ENCODE measurements at places on chromosomes 2 and 18.

- DNase-seq, result no peak
Measured at GRCh38 chr2:233813236-233814055, 35.3 kb downstream of the MROH2A start.

- no peak for DNase-seq
Measured at GRCh38 chr2:206389164-206389563, 54.2 kb upstream of the ADAM23 start.

DNA sequence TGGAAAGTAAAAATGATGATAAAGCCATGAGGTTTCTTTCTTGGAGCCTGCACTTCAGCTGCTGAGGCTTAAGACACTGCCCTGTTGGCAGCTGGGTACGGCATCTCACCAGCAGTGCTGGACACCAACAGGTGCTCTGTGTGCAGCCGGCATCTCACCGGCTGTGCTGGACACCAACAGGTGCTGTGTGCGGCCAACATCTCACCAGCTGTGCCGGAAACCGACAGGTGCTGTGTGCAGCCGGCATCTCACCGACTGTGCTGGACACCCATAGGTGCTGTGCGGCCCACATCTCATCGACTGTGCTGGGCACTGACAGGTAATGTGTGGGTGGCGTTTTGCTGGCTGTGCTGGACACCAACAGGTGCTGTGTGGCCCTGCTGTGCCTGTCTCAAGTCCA is 190.8 kb downstream of the TMEM18 start:
- no peak for DNase-seq

DNA sequence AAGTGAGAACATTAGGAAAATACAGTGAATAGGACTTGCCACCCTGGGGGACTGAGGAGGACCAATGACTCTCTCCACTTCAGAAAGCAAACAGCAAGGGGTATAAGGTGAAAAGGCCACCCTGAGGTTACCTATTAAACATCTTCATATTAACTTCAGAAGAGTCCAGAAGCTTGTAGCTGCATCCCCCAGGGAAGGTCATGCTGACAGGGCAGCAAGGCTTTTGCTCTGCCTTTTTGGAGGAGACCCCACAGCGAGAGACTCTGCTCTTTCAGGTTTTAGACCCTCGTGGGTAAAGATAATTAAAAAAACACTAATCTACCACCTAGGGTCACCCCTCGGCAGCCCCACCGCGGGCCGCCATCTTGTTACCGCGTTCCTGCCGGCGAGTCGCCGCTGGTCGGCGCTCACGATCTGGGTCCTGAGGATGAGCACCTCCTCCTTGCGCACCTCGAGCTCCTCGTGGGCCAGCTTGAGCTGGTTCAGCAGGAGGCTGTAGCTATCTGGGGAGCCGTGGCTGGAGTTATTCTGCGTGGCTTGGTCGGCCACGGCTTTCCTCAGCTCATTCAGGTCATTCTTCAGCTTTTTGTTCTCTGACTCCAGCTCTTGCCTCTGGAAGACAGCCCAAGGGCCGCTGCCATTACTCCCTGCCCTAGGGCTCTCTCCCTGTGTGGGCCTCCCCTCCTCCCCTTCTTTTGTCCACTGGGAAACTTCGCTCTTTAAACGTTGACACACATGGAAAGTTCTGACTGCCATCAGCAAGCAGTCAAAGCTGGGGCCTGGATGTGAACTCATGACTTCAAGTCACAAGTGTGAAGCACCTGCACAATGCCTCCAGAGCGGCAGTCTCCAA is 50.7 kb upstream of the ACAA2 start:
- DNase-seq, result no peak

GRCh38 chr2:30664761-30665358 is 142.4 kb downstream of the CAPN13 start:
- DNase-seq, result no peak

- no peak for DNase-seq
Measured at GRCh38 chr2:120219291-120219690, 3.9 kb downstream of the TMEM185B start.

- DNase-seq, result no peak
Measured at GRCh38 chr2:217086038-217086522, 226.2 kb upstream of the TNP1 start.

- no peak for DNase-seq
Measured at GRCh38 chr2:219175928-219176817, 552 bp downstream of the CNPPD1 start.

- DNase-seq, result no peak
Measured at GRCh38 chr18:54867131-54867530, 38.9 kb downstream of the RAB27B start.

GRCh38 chr2:239380831-239381708 is 19.8 kb downstream of the HDAC4 start:
- DNase-seq, result no peak

- DNase-seq, result no peak
Measured at GRCh38 chr2:182220335-182220734, 206.5 kb downstream of the PDE1A start.

GRCh38 chr2:197615016-197615652 is 60.3 kb downstream of the RFTN2 start:
- DNase-seq, result no peak

DNA sequence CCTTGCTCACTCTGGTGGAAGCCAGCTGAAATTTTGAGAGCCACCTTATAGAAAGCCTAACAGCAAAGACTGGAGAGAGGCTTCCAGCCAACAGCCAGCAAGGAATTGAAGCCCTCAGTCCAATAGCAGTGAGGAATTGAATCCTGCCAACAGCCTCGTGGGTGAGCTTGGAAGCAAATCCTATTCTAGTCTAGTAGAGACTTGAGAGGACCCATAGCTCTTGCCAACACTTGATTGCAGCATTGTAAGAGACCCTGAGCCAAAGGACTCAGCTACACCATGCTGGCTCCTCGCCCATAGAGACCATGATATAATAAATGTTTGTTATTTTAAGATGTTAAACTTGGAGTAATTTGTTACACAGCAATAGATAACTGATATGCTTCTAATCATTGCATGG is 403.0 kb upstream of the TNP1 start:
- no peak for DNase-seq

DNA sequence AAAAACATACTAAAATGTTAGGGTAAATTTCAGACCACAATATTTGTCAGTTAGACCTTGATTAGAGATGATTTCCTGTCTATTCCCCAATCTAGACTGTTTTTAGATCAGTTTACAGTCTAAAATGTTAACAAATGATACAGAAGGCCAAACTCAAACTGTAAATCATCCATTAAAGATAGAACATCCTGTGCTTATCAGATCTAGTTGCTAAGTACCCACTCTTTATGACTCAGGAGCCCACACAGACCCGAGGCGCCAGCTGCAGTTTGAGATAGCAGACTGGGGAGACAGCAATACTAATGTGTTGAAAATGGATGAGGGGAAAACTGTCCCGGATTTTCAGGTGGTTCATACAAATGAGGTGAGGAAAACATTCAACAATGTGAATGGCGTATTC is 113.3 kb downstream of the SCG2 start:
- DNase-seq, result no peak

GRCh38 chr2:78351208-78351607 is 674.3 kb upstream of the REG3G start:
- DNase-seq, result no peak

DNA sequence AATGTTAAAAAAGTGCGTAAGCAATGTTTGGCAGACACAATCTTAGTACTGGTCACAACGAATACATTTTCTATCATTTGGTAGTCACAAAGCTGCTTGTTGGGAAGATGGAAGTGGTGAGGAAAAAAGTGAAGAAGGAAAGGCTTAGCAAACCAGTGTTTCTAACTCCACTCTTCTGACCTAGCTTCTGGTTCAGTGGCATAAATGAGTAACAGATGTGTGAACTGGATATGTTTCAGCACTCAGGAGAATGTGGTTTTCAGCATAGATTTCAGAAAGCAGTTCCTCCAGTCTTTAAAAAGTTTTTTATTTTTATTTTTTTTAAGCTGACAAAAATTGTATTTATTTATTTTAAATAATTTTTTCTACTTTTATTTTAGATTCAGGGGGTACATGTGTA is 357.1 kb downstream of the CPS1 start:
- DNase-seq, result no peak

DNA sequence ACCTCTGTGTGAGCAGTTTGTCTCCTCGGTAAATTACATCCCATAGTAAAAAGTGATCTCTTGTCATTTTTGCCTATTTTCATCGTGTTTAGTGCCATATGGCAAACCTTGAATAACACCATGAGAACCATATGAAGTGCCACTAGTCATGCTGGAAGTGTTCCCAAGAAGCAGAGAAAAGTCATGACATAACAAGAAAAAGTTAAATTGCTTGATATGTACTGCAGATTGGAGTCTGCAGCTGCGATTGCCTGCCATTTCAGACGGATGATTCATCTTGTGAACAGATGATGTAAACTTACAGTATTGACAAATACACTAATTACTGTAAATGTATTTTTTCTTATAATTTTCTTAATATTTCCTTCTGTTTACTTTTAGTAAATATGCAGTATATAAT is 846.7 kb downstream of the BCL11A start:
- DNase-seq, result no peak

- DNase-seq, result no peak
Measured at GRCh38 chr2:203340791-203341487, 12.7 kb downstream of the ABI2 start.

- peak; percentile 19 for DNase-seq
Measured at GRCh38 chr18:2978661-2979106, 34.3 kb downstream of the LPIN2 start.

- DNase-seq, result no peak
Measured at GRCh38 chr2:65276609-65277008, 49.0 kb downstream of the ACTR2 start.

- no peak for DNase-seq
Measured at GRCh38 chr2:235740821-235741220, 247.0 kb downstream of the AGAP1 start.

- no peak for DNase-seq
Measured at GRCh38 chr18:10400534-10401307, 53.7 kb upstream of the APCDD1 start.

DNA sequence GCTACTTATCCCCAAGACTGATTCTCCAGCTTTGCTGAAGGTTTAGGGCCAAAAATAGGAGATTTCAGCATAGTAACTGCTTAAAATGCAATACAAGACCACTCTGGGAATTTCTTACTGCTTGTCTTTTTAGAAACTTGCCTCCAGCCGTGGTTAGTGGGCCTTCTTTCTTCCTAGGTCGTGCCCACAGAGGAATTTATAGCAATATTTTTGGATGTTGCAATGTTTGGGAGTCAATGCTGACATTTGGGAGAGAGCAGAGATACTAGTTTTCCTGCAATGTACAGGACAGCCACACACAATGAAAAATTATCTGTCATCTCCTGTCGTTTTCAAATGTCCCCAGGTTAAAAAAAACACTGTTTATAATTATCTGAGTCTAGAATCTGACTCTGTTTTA is 25.6 kb upstream of the CERS6 start:
- no peak for DNase-seq

DNA sequence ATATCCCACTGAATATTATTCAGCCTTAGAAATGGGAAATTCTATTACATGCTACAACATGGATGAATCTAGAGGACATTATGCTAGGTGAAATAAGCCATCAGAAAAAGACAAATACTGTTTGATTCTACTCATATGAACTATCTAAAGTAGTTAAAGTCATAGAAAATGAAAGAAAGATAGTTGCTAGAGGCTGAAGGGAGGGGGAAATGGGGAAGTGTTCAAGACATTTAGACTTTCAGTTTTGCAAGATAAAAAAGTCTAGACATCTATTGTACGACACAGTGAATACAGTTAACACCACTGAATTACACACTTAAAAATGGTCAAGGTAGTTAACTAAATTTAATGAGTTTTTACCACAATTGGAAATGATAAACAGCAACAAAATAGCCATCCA is 835.9 kb upstream of the CHAC2 start:
- DNase-seq, result no peak

DNA sequence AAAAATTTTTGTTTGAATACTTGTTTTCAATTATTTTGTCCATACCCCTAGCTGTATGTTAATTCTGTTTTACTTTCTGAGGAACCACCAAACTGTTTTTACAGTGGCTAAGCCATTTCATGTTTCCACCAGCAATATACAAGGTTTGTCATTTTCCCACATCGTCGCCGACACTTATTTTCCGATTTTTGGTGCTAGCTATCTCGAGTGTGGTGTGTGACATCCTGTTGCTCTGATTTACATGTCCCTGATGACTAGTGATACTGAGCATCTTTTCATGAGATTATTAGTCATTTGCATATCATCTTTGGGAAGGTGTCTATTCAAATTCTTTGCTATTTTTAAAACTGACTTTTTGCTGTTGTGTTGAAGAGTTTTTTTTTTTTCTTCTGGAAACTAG is 7.2 kb upstream of the GPC1 start:
- DNase-seq, result no peak

DNA sequence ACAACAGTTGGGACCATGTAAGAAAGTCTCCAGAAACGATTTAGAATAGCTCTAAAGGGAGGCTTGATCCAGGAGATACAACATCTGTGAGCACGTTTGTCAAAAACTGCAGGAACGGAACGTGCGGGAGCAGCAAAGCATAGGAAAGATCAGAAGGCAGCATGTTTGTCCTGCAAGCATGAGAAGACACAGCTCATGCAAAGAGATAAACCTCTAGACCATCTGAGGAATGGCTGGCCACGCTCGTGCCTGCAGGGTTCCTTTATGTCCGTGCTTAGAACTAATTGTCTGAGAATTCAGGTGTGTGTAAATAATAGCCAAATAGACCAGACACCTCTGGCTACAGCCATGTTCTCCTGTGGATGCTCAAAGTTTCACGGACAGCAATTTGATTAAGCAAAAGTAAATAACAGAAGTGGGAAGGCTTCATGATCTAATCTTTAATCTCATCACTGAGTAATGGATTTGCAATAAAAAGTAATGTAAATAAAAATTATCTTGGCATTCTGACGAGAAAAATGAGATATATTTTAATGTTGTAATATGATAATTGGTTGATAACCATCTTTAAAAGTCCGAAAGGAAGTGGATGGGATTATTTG is 534.8 kb upstream of the CDH7 start:
- no peak for DNase-seq

DNA sequence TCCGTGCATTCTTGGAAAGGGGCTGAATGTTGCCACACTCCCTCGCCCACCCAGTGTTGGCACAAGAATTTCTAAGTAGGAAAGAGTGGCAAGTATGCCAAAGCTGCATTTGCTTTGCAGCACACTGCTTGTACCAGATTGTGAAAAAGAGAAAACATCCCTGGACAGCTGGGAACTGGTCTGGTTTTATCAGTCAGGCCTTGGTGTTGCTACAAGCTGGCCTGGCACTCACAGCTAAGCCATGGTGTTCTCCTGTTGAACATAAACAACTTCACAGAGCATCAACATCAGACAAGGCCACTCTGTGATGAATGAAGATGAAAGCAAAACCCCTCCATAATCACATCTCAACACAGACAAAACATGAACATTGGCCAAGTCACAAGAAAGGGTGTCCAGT is 4.2 kb upstream of the TRABD2A start:
- no peak for DNase-seq

All from T-helper 2 cell (primary cell).